ENCODE measurements at places on chromosomes 1 and 21. TPM values are rescaled to one million over a fixed set of nuclear protein-coding genes. Genes with fewer than 3 reads are reported as not detected.

GRCh38 chr1:201742955-201743805 is 85.8 kb upstream of the IPO9 start:
- no peak for DNase-seq

DNA sequence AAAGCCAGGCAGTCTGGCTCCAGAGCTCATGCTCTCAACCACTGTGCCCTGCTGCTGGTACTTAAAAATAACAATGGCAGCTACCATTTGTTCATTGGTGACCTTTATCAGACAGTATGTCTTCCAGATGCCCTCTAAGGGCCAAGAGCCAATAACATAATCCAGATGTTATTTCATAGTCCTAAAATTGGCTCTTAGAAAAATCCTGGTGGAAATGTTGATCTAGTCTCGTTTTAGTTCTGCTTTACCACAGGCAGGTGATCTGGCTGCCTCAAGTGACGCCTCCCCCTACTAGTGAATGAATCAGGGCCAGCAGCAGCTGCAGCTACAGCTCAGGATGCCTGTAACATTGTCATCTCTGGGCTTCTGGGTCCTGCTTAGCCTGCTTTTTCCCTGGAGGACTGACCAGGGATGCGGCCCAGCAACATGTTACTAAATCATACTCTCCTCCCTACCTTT is 12.6 kb upstream of the HMGN2 start:
- no peak for DNase-seq

GRCh38 chr21:14303731-14304488 is 79.0 kb downstream of the HSPA13 start:
- DNase-seq, result peak; percentile 30

DNA sequence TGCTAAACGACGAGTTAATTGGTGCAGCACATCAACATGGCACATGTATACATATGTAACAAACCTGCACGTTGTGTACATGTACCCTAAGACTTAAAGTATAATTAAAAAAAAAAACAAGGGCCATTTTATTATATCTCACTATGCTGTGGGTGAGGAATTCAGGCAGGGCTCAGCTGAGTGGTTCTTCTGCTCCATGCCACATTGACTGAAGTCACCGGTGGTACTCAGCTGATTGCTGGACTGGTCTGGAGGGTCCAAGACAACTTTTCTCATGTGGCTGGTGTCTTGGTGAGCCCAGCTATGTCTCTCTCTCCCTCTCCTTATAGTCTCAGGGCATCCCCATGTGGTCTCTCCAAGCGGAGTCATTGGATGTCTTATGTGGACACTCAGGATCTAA is 275.0 kb downstream of the GRIK3 start:
- DNase-seq, result no peak

ANKRD45 gene
- 0.17 TPM for total RNA-seq

DNA sequence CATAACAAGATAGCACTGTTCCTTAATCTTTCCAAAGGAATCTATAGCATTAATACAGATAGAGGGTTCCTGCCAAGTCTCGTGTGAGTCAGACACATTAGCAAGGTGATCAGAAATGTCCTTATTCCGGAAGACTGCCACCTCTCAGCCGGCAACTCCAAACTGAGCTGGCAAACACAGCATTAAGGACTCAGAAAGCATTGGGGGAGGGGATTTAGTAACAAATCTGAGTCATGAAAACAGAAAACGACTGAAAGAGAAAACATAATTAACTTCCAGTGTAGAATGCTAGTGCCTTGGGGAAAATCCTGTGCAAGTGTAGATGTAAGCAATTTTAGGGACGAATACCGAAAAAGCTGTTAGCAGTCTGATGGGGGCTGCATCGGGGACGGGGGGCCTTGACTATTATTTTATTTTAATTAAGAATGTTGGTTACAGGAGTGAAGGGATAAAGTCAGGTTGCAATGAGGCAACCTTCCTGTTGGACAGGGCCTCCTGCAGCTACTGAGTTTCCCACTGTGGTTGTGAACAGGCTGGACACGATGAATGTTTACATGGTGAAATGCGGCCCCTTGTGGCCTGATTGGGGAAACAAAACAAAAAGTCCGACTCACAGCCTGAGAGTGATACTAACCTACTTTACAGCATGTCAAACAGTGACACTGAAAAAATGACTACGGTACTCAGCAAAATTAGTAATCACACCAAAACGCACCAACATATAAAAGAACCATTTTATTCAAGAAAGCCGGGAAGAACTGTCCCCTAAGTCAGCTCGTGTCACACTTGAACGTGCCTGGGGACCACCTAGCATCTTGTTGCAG is 20.7 kb downstream of the MIS18A start:
- peak; percentile 92 for DNase-seq

PROX1 gene
- total RNA-seq, result 114 TPM

GIPC2 gene
- total RNA-seq, result 55.5 TPM

- DNase-seq, result no peak
These were observed 37.8 kb downstream of the ACTN2 start for GRCh38 chr1:236724049-236724448.

- no peak for DNase-seq
These were observed 42.1 kb downstream of the ARHGEF10L start for GRCh38 chr1:17581389-17582123.

- no peak for DNase-seq
These were observed 7.5 kb downstream of the MDM4 start for GRCh38 chr1:204523605-204524215.

GRCh38 chr1:213094446-213094845 is 43.4 kb downstream of the RPS6KC1 start:
- no peak for DNase-seq

- DNase-seq, result no peak
These were observed 154.3 kb downstream of the DNM3 start for GRCh38 chr1:171995573-171995972.

RHBG gene
- total RNA-seq, result not detected

GRCh38 chr1:118113261-118113660 is 71.8 kb downstream of the SPAG17 start:
- no peak for DNase-seq
